ENCODE measurements at places on chromosomes 2 and 18. TPM values are rescaled to one million over a fixed set of nuclear protein-coding genes. Genes with fewer than 3 reads are reported as not detected.

Gene ANKRD29
- not detected for total RNA-seq

Gene RSAD2
- not detected for total RNA-seq

Gene MRPL53
- 63.9 TPM for total RNA-seq

Gene MALL
- 0.49 TPM for total RNA-seq

Gene YWHAQ
- total RNA-seq = 533 TPM

Gene PRSS56
- total RNA-seq = not detected

Gene TMEM185B
- total RNA-seq = 12.3 TPM

DNA sequence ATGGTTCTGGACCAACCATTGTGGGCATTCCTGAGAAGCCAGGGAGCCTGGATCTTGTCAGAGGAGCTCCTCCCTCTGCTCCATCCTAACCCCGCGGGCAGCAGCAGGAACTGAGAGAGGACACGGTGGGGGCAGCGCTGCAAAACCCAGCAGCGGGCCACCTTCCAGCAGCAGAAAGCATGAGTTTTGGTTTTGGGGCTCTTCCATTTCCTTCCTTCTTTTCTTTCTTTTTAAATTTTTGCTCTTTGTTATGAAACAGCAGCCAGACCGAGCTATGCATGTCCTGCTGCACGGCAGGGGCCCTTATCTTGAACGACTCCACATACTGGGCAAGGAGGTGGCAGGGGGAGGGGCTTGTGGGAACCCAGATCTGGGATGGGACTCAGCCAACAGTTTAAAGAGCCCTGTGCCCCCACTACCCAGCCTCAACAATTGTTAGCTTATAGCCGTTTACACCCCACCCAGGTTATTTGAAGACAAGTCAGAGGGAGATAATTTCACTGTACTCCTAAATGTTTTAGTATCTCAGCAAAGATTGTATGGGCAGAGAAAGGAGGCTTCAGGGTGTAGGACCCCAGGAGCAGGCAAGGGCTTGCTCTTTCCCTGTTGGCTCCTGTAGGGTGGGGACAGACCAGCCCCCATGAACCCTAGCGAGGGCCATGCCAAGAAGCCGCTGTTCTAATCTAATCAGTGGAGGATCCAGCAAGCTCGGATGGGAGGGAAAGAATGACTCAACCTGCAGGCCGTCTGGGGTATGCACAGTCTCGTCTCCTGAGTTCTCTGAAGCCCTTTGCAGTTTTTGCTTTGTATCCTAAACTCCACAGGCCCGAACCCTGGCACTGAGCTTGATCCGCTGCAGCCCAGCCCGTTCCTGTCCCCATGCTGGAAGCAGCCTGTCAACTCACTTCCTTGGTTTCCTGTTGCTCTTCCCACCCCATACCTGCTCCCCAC, 75.3 kb downstream of the LRRFIP1 start:
- no peak for DNase-seq

- DNase-seq = no peak
Measured at GRCh38 chr18:2368102-2368501, 203.2 kb downstream of the METTL4 start.

- no peak for DNase-seq
Measured at GRCh38 chr18:77054288-77054605, 78.3 kb downstream of the MBP start.

DNA sequence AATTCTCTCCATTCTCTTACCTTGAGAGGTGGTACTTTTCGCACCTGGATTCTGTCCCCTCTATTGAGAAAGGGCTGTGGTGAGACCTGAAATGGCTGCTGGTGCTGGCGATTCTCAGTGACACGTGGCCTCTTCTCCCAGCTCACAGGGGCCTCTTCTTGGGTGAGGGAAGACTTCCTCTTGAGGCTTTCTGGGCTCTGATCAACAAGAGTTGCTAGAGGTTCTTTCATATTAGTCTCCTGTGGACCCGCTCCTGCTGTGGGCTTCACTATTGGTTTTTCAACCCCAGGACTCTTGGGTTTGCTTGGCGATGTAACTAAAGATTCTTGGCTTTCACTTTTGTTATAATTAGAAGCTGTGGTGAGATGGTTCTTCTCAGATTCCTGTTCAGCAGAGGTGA, 76.3 kb upstream of the DTNB start:
- DNase-seq = no peak

GRCh38 chr18:9417073-9417851, 58.1 kb upstream of the RALBP1 start:
- no peak for DNase-seq

- DNase-seq = no peak
Measured at GRCh38 chr2:191612496-191612895, 65.4 kb upstream of the NABP1 start.

DNA sequence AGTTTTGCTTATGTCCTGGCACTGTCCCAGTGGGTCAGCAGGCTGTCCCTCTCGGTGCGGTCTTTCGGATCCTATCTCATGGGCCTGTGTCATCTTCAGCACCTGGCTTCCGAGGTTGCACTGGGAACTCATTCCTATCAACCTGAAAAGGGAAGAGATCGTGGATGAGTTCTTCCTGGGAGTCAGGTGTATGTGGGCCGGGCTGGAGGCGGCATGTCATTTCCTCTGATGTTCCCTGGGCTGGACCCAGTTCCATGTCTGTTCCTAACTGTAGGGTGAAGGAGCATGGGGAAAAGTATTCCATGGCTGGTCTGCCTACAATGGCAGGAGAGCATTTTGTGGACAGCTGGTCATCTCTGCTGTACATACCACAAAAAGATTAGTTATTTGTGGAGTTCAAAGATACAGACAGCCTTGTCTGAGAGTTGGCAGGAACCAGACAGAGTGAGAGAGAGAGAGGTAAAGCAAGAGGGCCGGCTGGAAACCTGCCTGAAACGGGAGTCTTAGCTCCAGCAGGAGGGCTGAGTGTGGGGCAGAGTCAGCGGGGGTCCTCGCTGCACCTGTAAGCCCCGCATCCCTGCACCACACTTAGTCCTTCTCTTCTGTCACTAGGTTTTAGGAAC, 25.2 kb downstream of the FAM228A start:
- no peak for DNase-seq

DNA sequence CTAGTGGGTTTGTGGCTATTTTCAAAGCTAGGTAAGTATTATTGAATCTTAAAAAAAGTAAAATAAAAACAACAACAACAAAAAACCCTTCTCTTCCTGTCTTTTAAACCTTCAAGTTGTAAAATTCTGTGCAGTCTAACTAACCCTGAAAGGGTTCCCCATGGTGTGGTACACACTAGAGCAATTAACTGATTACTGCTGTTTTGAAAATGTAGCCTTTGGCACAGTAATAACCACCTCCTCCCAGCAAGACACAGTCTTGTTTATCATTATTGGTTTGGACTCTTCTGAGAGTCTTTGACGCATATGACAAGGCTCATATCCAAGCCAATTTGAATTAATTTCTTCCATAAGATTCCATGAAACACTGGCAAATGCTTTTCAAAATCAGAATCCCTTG, 2184.6 kb upstream of the PIK3C3 start:
- DNase-seq = no peak

- DNase-seq = no peak
Measured at GRCh38 chr2:71567625-71568024, 114.3 kb downstream of the DYSF start.

GRCh38 chr2:155203178-155203577, 504.7 kb downstream of the KCNJ3 start:
- no peak for DNase-seq

DNA sequence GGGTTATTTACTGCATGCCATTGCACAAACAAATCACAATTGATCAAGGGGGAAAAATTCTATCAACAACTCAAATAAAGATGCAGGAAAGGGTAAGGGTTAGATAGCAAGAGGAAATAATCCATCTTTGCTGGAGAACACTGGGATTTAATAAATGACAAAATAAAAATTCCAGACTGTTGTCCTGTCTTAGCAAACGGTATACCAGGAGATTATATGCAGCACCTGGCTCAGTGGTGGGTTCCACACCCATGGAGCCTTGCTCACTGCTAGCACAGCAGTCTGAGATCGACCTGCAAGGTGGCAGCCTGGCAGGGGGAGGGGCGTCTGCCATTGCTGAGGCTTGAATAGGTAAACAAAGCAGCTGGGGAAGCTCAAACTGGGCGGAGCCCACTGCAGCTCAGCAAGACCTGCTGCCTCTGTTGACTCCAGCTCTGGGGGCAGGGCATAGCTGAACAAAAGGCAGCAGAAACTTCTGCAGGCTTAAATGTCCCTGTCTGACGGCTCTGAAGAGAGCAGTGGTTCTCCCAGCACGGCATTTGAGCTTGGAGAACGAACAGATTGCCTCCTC, 296.5 kb upstream of the THSD7B start:
- DNase-seq = no peak
